ENCODE measurements at places on chromosomes 7 and 10.

- DNase-seq = no peak
Observed at GRCh38 chr7:107394276-107394675, 75.6 kb upstream of the GPR22 start.

GRCh38 chr7:2117646-2118045, 115.1 kb downstream of the MAD1L1 start:
- DNase-seq = no peak

DNA sequence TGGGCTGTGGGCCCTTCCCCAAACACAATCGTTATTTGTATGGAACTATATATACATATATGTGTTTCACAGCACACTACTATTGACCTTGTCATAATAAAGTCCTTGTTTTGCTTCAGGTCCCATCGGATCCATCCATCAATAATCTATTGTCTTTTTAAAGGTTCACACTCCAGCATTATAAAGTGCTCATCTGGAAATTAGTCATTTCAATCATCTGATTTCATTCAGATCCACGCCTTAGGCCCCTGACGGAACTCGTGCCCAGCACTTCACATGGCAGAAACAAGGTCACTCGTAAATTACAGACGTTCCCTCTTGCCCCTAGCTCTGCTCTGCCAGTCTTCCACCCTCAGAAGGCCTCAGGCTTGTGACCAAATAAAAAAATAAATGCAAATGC, 133.1 kb upstream of the PPP2R2D start:
- DNase-seq = no peak

GRCh38 chr7:77239471-77239870, 39.9 kb upstream of the FGL2 start:
- no peak for DNase-seq

DNA sequence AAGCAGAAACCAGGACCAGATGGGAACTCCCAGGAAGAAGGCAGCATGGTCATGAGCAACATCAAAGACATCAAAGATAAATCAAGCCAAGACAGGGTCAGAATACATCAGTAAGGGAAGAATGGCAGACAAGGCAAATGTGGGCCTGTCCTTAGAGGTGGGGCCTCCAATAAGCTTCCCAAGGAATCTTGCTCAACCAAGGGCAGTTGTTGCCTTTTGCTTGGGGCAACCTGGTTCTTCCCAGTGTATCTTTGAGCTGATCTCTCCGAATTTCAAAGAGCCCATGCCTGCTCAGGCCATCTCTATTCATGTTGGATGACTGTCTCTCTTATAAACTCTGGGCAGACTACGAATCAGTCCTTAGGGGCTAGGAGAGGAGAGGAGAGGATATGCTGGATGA, 68.4 kb upstream of the HABP2 start:
- no peak for DNase-seq

DNA sequence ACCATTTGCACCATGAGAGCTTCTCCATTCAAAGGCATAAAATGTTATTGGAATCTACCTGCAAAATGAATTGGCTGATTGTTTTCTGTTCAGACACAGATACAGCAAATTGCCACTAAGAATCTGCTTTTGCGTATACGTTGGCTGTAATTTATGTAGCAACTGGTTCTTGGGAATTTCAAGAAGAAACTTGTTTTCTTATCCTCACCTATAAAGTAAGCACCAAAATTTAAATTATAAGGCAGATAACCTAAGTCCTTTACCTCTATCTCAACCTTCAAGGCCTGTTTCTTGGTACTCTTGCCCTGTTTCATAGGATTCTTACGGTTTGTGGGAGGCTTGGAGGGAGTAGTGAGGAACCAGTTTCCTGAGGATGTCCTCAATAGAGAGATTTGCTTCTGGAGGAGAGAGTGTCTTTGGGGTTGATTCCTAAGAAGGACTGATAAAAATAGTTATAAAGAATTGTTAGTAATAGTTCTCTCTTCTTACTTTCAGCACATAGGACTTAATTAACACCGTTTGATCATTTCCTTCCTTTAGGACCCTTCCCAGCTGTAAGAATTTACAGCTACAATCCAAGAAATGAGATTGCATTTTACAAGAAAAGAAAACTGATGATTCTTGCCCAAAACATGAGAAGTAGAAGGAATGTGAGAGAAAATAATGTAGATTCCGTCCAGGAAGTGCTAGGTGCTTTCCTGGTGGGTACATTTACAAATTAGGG, 2.0 kb downstream of the STAMBPL1 start:
- DNase-seq = no peak

GRCh38 chr10:124677749-124678556, 66.2 kb downstream of the FAM53B start:
- DNase-seq = no peak

- DNase-seq = no peak
Observed at GRCh38 chr7:109696723-109697122, 1127.0 kb downstream of the DNAJB9 start.

GRCh38 chr10:123240776-123241175, 86.6 kb downstream of the BUB3 start:
- no peak for DNase-seq

DNA sequence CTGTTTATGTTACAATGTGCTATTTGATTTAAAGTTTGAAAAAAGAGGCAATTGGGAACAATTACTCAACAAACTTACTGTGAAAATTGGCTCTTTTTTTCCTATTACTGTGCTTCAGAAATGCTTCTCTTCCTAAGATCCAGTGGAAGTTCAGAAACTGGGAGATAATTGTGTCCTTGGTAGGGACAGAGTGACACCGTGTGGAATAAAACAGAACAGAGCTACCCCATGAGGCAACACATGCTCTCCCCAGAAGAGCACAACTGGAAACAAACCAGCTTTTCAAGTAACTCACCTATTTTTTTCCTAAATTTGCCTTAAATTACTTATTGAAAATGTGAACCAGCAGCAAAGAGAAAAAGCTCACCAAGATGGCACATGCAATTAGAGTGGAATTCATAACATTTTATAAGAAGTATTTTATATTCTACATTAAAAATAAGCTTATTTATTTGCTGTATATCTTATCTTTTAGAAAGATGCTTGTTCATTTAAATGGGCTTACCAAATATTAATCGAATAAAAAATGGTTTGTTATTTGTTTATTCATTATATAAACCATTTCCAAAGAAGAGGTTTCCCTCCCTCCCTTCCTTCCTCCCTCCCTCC, 346.1 kb upstream of the ANKRD30A start:
- no peak for DNase-seq

DNA sequence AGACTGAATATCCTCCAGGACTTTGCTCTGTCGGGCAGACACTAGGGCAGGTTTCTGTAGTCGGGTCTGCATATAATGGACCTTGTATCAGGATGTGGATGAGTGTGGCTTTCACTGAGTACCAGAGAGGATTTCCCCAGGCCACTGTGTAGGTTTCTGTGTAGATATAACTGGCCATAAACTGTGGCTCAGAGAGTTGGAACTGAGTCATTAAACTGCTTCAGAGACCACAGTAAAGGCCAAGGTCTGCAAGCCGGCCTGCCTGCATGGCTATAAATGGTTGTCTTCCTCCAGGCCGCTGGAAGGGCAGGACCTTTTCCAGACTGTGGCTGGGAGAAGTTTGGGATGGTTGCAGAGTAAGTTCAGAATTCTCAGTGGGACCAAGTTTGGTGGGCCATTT, 16.9 kb downstream of the ZNF92 start:
- no peak for DNase-seq

DNA sequence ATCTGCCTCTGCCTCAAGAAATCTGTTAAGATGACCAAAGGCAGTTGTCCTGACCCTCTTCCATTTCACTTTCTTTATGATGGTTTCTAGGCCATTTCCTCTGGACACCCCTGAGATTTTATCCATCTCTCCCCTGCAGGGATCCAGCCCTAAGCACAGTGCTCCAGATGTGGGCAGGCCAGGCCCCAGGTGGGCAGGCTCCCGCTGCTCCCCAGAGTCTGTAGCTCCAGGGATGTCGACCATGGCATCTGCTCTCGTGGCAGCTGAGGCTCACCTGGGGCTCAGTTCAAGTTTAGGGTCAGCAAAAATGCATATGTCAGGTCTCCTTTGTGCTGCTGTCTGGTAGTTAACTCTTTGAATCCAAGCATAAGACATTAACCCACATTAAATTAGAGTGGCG, 11.8 kb downstream of the CEP41 start:
- no peak for DNase-seq

GRCh38 chr7:129831424-129832058, 121.2 kb downstream of the UBE2H start:
- DNase-seq = no peak

DNA sequence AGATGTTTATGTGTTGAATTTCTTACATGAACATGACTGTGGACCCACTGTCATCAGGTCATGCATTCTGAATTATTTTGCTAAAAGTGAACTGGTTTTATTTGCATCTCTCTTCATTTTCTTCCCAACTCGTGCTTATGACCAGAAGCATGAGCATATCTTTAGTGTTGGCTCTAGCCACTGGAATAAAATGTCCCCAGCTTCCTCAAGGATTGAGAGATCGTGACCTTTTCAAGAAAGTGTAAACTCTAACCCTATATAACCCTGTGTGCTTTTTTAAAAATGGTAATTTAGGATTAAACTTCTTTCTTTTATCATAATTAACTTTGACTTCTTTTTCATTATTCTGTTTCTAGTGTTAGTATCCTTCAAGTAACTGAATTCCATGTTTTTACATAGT, 55.5 kb downstream of the VTI1A start:
- no peak for DNase-seq

DNA sequence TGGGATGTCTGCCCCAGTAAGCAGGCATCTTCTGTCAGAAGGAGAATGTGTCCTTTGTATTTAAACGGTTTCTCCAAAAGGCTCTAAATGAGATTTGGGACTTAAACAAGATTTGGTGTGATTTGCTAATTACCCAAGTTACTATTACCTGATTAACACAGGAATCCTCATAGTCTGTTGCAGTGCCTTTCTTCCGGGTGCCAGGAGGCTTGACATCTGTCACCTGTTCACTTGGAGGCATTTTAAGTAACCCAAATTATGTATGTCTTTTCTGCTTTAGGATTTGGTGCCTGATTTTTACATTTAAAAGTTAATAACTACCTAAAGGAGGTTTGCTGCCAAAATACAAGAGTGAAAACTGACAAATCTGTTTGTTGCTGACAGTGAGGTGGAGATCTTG, 587.9 kb upstream of the GALNT17 start:
- no peak for DNase-seq

DNA sequence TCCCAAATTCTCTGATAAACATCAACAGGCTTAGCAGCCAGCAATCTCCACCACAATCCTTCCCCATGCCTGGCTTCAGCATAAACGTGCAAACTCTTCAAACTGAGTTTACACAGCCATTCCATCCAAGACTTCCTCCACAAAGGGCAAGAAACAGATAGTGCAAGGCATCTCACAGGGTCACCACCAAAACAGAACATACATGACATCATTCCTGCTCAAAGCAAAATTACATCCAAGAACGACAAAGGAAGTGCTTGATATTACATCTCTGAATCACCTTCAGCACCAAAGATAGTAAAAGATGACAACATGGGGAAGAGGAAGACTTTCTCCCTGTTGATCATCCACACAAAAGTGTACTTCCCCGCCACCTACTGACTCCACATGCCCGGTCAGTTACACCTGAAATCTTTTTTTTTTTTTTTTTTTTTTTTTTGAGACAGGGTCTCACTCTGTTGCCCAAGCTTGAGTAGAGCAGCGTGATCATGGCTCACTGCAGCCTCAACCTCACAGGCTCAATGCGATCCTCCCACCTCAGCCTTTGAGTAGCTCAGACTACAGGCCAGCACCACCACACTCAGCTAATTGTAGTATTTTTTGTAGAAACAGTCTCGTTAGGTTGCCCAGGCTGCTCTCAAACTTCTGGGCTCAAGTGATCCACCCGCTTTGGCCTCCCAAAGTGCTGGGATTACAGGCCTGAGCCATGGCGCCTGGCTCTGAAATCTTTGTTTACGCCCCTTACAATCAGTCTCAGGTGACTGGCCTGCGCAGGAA, 127.5 kb downstream of the PARD3 start:
- no peak for DNase-seq

Measured in activated CD8-positive, alpha-beta memory T cell treated with anti-CD3 and anti-CD28 coated beads for 1 hour (primary cell).